ENCODE measurements at places on chromosomes 7 and 10. TPM values are rescaled to one million over a fixed set of nuclear protein-coding genes. Genes with fewer than 3 reads are reported as not detected.
A peak's percentile ranks its signal among the peaks of the same experiment; 100 is the strongest.

GRCh38 chr10:79067241-79068202 is 1.2 kb upstream of the ZMIZ1 start:
- peak; percentile 94 for DNase-seq

DNA sequence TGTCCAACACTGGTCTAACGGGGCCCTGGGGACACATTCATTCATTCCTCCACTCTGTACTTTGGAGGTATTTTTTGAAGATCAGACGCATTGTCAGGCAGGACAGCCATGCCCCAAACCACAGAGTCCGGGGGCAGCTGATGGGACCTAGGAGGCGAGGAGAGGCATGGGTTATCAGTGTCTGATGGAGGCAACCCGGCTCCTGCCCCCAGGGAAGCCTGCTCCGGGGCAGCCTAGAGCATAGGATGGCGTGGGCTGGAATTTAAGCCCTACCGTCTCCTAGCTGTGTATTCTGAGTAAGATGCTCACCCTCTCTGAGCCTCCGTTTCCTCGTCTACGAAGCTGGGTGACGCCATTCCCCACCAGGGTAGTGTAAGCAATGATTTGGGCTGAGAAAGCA is 55.4 kb upstream of the ELN start:
- no peak for DNase-seq

DNA sequence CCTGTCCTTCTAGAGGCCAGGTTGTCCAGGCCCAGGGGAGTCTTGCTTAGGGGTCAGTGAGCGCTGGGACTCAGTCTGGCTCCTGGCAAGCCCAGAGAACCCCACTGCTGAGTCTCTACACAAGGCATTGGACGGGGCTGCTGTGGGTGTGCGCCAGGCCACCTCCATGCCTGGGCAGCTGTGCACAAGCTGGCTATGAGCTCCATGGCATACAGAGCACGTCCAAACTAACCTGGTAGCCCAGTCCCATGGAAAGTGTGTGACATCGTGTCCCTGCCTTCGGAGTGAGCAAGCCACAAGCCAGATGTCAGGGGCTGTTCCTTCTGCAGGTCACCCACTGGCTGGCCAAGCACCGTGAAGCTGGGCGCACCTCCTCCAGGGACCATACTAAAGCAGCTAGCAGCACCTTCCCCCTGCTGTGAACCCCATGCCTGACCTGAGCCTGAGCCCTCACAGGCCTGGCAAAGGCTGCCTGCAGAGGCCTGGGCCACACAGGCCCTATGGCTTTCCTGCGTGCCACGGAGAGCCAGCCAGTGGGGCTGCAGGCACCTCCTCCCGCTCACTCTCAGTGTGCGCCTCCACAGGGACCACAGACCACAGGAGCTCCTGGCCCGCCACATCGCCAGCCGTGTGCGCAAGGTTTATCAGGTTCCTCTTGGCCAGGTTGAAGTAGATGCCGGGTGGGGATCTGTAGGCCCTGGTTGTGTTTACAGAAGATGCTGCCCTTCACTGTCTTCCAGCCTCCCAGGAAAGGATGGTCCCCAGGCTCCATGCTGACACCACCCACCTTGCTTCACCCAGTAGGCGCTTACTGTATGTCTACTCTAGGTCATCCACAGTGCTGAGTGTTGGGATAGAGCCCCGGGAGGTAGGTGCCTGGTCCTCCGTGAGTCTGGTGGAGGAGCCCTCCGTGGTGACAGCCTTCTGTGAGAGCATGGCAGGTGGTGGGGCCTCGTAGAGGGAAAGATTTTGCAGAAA is 219.7 kb downstream of the EBF3 start:
- no peak for DNase-seq

GRCh38 chr10:100509241-100509840 is 10.3 kb downstream of the SEC31B start:
- no peak for DNase-seq

DNA sequence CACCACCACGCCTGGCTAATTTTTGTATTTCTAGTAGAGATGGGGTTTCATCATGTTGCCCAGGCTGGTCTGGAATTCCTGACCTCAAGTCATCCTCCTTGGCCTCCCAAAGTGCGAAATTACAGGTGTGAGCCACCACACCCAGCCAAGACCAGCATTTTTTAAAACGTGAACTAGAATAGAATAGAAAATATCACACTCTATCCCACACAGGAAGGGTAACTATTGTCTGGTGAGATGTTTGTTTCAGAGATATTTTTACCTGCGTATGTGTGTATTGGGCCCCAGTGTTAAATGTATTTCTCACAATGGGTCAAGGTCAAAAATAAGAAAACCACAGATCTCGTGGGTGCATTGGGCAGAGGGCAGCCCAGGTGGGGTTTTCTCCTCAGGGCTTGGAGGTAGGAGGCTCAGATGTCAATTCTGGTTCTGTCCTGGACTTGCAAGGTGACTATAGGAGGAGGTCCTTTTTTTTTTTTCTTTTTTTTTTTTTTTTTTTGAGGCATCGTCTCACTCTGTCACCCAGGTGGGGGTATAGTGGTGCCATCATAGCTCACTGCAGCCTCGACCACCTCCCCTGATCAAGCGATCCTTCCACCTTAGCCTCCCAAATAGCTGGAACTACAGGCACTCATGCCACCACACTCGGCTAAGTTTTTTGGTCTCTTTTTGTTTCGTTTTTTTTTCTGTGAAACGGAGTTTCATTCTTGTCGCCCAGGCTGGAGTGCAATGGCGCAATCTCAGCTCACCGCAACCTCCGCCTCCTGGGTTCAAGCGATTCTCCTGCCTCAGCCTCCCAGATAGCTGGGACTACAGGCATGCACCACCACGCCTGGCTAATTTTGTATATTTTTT is 19.0 kb downstream of the SH2B2 start:
- no peak for DNase-seq

GBX1 gene
- 0.19 TPM for polyA plus RNA-seq

GTF2IRD1 gene
- polyA plus RNA-seq = 55.1 TPM

SCIN gene
- polyA plus RNA-seq = 154 TPM

- peak; percentile 59 for DNase-seq
Measured at GRCh38 chr10:122113161-122113944, 124.4 kb downstream of the TACC2 start.

AFAP1L2 gene
- 41.6 TPM for polyA plus RNA-seq

CLEC5A gene
- polyA plus RNA-seq = 0.34 TPM

TMEM176A gene
- polyA plus RNA-seq = 84.6 TPM

GRCh38 chr7:108211382-108212201 is 81.4 kb upstream of the LAMB4 start:
- no peak for DNase-seq

Measured in renal cortex interstitium (tissue), 15 donors.